T-cell (primary cell): ENCODE measurements at places on chromosomes 4 and X.

DNA sequence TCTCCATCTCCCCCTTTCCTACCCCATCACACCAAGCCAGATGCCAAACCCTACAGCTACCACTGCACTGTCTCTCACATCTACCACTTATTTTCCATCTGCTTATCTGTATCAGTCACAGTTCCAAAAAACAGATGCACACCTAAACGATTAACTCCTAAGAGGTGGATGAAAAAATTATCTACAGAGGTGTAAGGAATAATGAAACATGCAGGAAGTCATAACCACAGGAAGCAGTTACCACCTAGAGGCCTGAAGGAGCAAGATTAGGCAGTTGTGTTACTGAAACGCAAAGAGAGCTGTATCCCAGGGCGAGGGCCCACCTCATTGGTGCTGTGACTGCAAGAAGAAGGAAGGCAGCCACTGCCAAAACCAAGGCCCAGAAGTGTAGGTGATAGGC, 87.8 kb upstream of the FAM241A start:
- DNase-seq, result no peak

DNA sequence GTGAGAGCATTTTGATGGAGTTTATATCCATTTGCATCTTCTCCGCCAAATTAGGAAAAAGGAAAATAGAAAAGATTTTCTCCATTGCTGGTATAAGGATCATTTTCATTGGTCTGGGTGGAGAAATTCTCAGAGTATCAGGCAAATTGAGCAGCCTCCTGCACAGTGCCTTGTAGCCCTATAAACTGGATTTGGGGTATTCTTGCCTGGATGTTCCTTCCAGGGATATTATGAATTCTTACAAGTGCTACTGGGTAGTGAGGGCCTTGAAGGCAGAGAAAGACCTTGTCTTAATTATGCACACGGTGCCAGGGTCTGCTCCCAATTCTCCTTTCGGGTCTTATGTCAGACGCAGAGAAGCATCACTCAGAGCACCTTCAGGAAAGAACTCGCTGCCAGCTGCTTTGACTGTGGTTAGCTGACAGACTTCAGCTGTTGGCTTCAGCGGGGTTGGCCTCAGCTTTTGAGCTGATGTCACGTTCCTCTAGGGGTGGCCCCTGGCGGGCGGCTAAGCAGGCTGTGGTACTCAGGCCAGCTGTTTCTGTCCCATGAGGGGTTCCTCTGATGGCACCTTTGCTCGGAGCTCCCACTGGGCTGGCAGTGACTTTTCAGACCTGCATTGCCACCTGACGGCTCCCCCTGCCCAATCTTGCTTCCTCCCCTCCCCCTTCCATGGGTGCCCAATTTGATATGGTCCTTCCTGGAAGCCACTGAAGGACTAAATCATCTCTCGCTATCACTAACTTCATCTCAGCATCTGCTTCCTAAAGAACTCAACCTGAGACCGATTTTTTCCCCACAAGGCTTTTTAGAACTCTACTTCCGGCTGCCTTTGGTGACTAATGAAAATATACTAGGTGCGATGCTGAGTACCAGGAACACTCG, 519.5 kb downstream of the BCOR start:
- peak; percentile 13 for DNase-seq

DNA sequence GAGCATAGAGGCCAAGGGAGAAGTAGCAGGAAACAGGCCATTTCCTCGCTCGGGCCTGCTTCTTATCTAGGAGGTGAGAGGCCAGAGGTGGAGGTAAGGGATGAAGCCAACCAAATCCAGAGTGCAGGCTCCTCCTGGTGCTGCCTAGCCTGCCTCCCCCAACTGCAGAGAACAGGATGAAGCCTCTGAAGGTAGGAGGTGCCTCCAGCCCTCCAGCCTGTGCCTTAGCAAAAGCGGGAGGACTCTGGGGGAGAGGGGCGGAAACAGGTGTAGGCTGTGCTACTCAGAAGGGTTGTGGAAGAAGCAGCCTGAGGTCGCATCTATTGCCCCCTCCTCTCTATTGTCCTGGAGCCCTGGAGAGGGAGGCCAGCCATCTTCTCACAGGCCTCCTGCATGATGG, 2.9 kb upstream of the MTM1 start:
- DNase-seq, result no peak

GRCh38 chrX:49103637-49104036, 19.9 kb downstream of the GPKOW start:
- DNase-seq, result no peak

- DNase-seq, result no peak
Measured at GRCh38 chrX:134396174-134396573, 63.8 kb upstream of the HPRT1 start.

DNA sequence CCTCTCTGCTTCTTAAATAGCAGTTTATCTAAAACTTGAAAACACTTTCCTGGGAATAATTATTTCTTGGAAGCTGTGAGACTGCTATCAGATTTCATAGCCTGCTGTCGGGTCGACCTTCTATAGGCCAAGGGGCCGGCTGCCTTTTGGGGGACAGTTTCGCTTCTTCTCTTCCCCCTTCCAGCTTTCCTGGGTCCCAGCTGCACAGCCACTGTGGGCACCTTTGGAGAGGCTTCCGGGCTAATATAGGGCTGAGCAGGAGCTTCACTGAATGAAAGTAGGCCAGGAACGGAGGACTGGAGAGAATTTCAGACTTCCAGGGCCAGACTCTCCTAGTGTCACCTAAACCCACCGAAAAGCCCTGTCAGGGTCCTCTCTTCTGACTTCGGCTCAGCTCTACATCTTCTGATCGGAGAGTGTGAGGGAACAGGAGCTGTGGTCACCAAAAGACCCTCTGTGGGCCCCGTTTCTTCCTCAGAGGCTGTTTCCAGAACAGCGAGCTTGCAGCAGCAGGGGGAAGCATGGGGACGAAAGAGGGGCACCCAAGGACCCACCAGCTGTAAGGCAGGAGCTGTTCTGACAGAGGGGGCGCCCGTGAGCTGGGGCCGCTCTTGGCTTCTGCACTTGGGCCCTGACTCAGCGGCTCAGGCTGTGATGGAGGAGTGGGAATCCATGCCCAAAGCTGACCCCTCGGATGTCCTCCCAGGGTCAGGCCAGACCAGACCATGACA, 620.6 kb downstream of the BCOR start:
- DNase-seq, result no peak

DNA sequence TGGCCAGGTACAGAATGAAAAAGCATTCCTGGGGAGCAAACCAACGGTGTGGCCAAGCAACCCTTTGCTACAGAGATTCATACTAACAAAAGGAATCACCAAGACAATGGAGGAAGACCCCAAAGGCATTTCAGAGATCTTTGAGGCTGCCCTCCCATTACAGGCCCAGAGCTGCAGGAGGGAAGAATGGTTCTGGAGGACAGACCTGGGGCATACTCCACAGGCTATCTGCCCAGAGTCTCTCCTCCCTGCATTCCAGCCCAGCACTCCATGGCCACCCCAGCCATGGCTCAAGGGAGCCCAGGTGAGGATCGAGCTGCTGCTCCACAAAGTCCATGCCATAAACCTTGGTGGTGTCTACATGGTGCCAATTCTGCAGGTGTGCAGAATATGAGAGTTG, 81.9 kb downstream of the ATP11C start:
- DNase-seq, result no peak

DNA sequence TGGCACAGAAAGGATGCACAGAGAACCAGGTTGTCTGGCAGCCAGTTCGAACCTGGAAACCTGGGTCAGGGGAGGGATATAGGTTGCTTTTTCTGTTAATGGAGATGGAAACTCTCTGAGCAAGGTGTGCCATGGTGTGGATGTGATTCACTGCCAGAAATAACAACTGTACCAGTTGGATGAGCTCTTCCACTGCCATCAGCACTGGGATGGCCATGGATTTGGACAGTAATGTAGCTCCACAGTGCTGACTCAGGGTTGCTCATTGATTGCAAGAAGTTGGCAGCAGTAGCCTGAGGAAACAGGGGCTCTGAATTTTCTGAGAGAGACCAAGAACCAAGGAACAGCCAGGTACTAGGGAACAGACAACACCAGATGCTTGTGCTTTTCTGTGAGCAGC, 33.8 kb downstream of the PNMA5 start:
- DNase-seq, result no peak

GRCh38 chr4:63233671-63234070, 1175.6 kb downstream of the TECRL start:
- DNase-seq, result no peak

DNA sequence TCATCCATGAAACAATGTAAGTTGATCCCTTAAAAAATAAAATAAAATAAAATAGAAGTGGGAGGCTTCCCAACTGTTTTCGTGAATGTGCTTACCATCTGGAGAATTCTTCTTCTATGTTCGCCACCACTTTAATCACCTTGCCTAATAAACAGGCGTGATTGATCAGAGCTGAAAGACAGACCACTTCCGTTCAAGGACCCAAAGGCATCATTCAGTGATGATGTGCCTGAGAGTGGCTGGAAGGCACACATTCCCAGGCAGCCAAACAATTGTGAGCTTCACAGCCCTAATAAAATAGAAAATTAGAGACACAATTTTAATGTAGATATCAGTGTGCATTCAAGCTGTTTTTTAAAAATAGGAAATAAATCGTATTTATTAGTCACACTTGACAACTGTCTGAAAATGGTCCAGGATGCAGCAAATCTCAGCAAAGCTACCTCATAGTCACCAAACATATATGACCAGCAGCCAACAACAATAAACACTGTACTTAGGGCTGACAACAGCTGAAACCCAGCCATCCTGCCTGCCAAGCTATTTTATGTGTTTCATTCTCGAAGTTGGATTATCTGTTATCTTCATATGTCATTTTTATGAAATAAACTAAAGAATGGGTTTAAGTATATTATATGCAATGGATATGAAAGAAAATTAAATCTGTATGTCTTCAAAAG, 163.2 kb upstream of the FAM9B start:
- no peak for DNase-seq
